ENCODE measurements at places on chromosomes 12 and 14.

DNA sequence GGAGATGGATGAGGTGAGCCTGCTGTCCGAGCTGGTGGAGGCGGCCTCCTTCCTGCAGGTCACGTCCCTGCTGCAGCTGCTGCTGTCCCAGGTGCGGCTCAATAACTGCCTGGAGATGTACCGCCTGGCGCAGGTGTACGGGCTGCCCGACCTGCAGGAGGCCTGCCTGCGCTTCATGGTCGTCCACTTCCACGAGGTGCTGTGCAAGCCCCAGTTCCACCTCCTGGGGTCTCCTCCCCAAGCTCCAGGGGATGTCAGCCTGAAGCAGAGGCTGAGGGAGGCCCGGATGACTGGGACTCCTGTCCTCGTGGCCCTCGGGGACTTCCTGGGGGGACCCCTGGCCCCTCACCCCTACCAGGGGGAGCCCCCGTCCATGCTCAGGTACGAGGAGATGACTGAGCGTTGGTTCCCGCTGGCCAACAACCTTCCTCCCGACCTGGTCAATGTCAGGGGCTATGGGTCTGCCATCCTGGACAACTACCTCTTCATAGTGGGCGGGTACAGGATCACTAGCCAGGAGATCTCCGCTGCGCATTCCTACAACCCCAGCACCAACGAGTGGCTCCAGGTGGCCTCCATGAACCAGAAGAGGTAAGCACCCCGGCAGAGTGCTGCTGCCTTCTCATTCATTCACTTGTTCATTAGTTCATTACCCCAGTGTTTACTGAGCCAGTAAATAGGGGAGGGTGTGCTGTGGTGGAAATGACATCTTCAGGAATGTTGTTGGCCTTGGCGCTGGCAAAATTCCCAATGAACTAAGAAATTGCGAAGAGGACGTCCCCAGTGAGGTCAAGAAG, 774 bp upstream of the MANSC4 start:
- H3K27ac ChIP-seq = peak overlapping the region; percentile 92
- no peaks in the 10 kb centered on the region for H3K27me3 ChIP-seq
- peaks cover 3% of the 10 kb centered on the region for H3K36me3 ChIP-seq

GRCh38 chr14:89267656-89268055, 149.4 kb downstream of the FOXN3 start:
- DNase-seq = no peak
- no peaks in the 10 kb centered on the region for H3K36me3 ChIP-seq
- H3K4me1 ChIP-seq = peaks cover 90% of the 10 kb centered on the region
- H3K4me3 ChIP-seq = no peak overlapping the region
- H3K27ac ChIP-seq = no peak overlapping the region
- no peaks in the 10 kb centered on the region for H3K27me3 ChIP-seq

DNA sequence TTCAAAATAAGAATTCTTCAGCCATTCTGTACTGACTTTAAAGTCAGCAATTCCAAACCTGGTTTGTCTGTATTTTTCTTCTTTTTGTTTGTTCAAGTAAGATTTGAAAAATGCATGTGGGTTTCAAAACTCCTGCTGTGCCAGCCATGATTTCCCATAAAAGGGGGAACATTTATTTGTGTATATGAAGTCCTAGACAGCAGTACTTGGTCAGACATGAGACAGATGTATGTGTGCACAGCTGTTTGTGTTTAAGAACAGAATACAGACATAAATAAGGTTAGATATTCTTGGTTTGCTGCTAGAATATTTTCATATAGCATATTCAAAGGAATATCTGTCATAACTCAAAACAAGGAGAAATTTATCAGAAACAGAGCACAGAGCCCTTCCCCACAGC, 236.0 kb downstream of the ADAMTS20 start:
- no peaks in the 10 kb centered on the region for H3K36me3 ChIP-seq
- DNase-seq = no peak
- H3K4me1 ChIP-seq = no peaks in the 10 kb centered on the region
- no peak overlapping the region for H3K4me3 ChIP-seq

DNA sequence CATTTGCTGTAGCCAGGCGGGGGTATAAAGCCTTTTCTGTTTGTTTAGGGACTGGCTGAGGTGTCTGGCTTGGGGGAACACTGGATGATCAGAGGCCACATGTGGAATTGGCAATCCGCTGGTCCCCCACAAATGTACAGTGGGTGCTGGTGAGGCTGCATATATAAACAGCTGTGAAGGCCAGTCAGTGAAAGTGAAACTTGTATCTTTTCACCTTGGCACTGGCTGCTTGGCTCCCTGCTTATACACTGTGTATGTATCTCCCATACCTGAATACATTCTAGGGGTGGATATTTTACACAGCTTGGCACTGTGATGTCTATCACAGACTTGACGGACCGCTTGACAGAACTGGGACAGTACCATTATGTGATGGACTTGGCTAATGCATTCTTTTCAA, 246.8 kb upstream of the AVPR1A start:
- DNase-seq = no peak
- H3K27me3 ChIP-seq = no peaks in the 10 kb centered on the region
- H3K27ac ChIP-seq = no peak overlapping the region
- no peak overlapping the region for H3K4me3 ChIP-seq

DNA sequence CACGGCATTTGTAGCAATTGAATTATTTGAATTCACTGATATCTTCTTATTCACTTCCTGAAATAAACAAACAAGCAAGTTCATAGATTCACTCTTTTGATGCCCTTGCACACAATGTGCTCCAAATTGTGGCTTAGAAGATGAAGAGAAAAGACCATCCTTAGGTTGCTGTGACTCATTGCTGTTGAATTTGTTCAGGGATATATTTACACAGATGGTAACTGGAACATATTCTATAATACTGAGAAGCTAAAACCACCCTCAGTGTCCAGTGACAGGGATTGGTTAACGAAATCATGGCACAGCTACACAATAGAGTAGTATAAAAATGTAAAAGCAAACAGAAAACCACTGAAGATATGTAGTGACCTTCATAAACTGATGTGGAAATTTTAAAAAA, 3.1 kb downstream of the PRB4 start:
- no peak overlapping the region for H3K27ac ChIP-seq
- no peaks in the 10 kb centered on the region for H3K4me1 ChIP-seq
- H3K4me3 ChIP-seq = no peak overlapping the region
- no peaks in the 10 kb centered on the region for H3K36me3 ChIP-seq
- no peak for DNase-seq
- H3K27me3 ChIP-seq = no peaks in the 10 kb centered on the region

DNA sequence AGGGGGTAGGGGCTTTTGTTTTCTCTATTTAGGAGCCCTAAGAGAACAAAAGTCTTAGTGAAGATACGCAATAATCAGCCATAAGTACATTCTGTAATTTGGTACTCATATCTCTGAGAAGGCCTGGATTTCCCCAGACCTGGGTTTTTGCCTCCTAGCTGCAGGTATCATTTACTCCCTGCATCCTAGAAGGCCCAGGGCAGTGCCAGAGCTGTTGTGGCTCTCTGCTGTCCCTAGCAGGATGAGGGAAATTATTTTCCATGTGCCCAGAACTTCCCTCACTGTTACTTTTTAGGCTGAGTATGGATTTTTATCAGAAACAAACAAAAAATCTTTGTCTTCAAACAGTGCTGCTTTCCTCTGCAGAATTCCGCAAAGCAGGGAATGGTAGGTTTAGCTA, 192.5 kb upstream of the SYT1 start:
- no peak overlapping the region for H3K4me3 ChIP-seq
- no peaks in the 10 kb centered on the region for H3K4me1 ChIP-seq
- H3K27me3 ChIP-seq = no peaks in the 10 kb centered on the region
- no peaks in the 10 kb centered on the region for H3K36me3 ChIP-seq
- H3K27ac ChIP-seq = no peak overlapping the region
- no peak for DNase-seq

DNA sequence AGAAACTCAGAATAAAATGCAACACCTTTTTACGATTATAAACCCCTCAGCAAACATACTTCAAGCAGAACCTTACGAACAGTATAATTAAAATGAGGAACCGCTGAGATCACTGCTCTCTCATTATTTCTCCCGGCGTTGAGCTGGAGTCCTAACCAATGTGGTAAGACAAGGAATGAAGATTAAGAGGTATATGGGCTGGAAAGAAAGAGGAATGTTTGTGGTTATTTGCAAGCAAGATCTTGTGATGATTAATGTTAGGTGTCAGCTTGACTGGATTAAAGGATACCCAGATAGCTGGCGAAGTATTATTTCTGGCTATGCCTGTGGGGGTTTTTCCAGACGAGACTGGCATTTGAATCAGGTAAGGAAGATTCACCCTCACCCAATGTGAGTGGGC, 10.3 kb upstream of the ZNF84 start:
- no peak overlapping the region for H3K4me3 ChIP-seq
- H3K27me3 ChIP-seq = no peaks in the 10 kb centered on the region
- no peak overlapping the region for H3K27ac ChIP-seq
- DNase-seq = no peak

DNA sequence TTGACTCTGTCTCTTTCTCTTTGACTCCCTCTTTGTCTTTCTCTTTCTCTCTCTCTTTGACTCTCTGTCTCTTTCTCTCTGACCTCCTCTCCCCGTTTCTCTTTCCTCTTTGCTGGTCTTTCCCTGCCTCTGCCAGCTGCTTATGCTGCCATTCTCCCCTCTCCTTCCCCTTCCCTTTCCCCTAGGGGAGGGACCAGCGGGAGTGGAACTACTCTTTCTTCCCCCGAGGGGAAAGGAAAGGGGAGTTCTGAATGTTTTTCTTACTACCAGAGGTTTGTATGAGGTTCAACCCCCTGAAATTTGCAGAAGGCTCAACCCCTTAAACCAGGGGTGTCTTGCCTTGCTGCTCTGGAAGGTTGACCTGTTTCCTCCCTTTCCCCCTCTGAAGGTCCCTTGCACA, 24.7 kb upstream of the RNASE1 start:
- H3K36me3 ChIP-seq = no peaks in the 10 kb centered on the region
- H3K27me3 ChIP-seq = no peaks in the 10 kb centered on the region
- peaks cover 4% of the 10 kb centered on the region for H3K4me1 ChIP-seq
- H3K4me3 ChIP-seq = no peak overlapping the region

DNA sequence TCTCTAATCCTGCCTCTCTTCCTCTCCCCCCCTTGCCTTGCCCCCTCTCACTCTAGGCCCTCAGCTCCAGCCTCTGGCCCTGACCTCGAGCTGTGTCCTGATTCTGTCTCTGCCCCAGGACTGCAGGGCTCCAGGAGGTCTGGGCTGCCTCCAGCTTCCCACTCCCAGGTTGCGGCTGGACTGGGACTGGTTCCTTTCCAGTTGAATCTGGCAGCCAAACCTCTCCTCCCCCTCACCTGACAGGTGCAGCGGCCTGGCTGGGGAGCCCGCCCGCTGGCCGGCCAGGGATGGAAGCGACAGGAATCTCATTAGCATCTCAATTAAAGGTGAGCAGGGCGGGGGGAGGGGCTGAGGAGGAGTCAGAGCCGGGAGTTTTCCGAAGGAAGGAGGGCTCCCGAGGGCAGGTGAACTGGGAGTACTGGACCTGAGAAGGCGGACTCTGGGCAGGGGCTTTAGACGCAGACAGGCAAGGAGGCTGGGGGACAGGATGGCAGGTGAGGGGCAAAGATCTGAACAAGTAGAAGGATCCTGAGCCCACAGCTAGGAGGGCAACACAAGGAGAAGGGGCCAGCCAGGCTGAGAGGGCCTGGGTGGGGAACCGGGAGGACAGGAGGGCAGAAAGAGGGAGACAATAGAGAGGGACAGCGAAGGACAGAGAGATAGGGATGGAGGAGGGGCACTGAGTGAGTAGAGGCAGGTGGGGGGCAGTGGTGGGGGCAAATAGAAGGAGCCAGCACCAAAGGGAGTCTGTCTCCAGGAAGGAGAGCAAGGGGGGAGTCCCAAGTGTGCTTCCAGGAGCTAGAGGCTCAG, at the start of gene SCNN1A:
Gene SCNN1A, minus strand, starts transcription at position 295 of the 810 bp plus-strand sequence. CDS start 780 bp downstream, outside the sequence.
- no peaks in the 10 kb centered on the region for H3K36me3 ChIP-seq
- no peaks in the 10 kb centered on the region for H3K27me3 ChIP-seq
- peaks cover 33% of the 10 kb centered on the region for H3K4me1 ChIP-seq
- H3K27ac ChIP-seq = peak within 1 kb of the TSS; percentile 66
- no peak within 1 kb of the TSS for H3K4me3 ChIP-seq
- no peak for DNase-seq

DNA sequence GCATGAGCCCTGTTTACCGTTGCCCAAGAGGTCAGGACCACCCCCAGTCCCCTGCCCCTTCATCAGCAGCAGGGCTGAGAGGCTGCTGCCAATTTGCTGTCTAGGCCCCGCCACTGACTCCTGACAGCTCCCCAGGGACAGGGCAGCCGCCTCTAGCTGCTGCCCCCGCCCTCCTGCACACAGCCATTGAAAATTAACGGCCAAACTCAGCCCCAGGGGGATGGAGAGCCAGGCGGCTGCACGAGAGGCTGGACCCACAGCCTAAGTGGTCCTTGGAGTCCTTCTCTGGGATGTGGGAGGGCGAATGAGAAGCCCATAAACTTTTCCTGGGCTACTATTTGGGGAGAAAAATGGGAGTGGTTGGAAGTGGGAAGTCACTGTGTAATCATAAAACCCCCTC, 4.6 kb downstream of the FOXN4 start:
- H3K27me3 ChIP-seq = peaks cover 74% of the 10 kb centered on the region
- no peak overlapping the region for H3K4me3 ChIP-seq
- no peaks in the 10 kb centered on the region for H3K36me3 ChIP-seq
- no peak for DNase-seq
- no peak overlapping the region for H3K27ac ChIP-seq
- H3K4me1 ChIP-seq = peaks cover 9% of the 10 kb centered on the region

DNA sequence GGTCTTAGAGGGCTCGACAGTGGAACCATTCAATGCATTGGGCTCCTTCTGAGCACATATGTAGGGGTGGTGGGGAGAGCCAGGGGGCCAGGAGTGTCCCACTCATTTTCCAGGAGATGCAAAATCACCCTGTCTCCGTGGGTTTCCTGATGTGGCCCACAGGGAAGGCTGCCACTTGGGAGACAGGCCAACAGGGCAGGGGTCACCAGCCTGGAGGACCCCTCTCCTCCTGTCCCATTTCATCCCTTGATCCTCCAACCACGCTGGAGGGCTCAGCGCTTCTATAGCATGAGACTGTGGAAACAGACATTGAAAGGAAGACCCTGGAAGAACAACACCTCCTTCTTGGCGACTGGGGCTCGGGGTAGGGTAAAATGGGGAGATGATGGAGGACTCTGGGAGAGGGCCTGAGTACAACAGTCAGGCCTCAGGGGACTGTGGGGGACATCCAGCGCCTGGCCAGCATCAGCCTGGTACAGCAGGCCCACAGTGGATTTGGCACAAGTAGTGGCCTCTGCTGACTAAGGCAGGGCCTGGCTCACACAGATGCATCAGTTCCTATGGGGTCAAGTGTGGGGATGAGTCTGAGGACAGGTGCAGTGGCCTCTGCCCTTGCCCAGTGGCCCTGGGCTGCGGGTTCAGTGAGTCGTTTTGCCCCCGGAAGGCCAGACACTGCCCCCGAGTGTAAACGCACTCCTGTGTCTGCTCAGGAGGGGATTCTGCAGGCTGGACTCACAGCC, 68.0 kb downstream of the PRIMA1 start:
- no peak overlapping the region for H3K4me3 ChIP-seq
- no peaks in the 10 kb centered on the region for H3K4me1 ChIP-seq
- no peaks in the 10 kb centered on the region for H3K36me3 ChIP-seq
- no peak for DNase-seq
- peaks cover 19% of the 10 kb centered on the region for H3K27me3 ChIP-seq

Measured in left ventricle myocardium inferior (tissue), 1 donor.